ENCODE measurements at places on chromosomes 7 and 10. TPM values are rescaled to one million over a fixed set of nuclear protein-coding genes. Genes with fewer than 3 reads are reported as not detected.

Gene SPOCK2
- 0.67 TPM for total RNA-seq

Gene EIF3B
- 207 TPM for total RNA-seq

Gene SUN3
- total RNA-seq: not detected

Gene AMZ1
- not detected for total RNA-seq

Gene EVX1
- not detected for total RNA-seq

Gene WNT8B
- total RNA-seq: not detected

DNA sequence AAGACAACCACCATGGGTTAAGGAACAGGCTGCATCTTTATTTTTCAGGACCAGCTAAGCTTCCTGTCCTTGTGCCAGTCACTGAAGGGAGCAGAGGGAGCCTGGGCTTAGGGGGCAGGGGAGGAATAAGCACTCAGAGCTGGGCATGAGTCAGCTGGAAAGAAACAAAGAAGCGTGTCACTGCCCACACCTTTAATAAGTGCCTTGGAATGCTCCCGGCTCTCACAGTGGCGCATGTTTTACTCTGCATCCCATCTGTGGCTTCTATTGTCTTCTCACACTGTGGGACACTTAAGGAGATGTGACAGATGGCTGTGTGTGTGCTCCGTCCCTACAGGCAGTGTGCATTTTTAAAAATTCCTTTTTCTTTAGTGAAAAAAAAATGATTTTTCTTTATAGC, 71.7 kb downstream of the MTURN start:
- DNase-seq: peak; percentile 26

DNA sequence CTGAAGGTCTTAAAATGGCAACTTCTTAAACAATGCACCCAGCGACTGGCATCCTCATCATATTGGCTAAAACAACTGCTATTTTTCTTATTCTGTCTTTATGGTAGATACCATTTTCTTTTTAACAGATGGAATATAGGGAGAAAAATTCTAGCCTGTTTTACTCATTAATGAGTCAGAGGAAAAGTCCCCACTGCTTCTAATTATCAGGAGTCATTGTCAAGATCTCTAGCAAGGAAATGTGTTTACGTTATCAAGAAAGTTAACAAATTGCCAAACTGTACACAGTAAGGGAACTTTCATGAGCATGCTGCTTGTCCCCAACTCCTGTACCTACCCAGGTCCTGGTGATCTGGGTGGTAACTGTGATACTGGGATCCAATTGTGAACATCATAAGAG, 117.7 kb upstream of the KIAA1217 start:
- DNase-seq: no peak

- no peak for DNase-seq
Measured at GRCh38 chr10:93917064-93917391, 23.2 kb downstream of the SLC35G1 start.

GRCh38 chr7:151117565-151117964, 31.3 kb downstream of the AGAP3 start:
- DNase-seq: no peak

DNA sequence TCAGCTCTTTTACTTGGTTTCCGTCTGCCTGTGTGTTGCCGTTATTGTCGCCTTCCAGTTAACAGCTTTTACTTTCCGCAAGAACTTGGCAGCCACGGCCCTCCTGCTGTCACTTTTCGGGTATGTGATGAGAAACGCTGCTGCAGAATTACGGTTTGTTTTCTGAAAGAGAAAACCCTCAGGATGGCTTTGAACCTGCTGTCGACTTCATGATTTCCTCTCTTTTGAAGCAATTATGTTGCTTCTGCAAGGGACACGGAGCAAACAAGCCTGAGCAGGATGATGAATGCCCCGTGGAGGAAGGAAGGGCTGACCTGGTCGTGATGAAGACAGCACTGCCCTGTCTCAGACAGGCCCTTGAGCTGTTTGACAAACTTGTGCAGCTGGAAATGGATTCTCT, 339.8 kb downstream of the ABCA13 start:
- no peak for DNase-seq

DNA sequence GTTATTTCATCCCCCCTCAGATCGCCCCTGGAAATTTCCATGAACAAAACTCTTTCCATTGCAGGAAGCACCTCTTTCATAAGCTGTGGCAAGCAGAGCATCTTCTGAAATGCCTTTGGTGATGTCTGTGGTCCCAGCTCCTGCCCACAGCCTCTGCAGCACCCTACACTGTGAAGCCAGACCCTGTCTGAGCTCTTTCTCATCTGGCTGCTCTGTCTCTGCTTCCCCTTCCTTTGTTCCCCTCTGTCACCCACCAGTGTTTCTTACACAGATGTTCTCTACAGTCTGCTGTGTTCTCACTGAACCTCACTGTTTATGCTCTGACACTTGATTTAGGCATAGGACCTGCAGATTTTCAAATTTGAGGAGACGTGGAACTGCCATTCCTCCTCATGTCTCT, 1.9 kb upstream of the TAS2R39 start:
- no peak for DNase-seq

DNA sequence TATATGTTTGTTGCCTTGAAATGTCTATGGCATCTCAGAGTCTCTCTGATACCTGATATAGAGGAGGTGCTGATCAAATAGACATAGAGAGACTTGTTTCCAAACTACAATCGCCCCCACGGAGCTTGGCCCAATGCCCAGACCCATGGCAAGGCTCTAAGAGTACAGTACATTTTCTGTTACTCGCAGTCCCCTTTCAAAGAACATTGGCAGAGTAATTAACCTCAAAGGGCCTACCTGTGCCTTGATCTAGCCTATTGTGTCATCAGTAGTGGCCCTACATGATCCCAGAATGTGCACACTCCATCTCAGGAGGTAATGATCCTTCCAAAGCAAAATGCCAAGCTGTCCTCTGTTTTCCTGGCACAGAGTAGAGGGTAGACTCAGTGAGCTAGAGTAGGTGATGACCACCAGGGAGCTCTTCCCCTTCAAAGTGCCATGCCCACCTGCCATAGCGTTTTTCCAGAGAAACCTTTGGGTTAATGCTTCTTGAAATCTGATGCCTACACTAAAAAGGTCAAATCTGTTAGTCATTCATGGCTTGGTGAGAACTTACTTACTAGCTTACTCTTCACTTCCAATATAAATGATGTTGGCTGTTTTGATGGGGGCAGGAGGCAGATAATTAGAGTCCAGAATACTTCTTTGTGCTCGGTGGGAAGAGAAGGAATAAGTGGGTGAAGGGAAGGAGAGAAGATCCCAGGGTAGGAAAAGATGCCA, 41.2 kb upstream of the ACSL5 start:
- DNase-seq: no peak

DNA sequence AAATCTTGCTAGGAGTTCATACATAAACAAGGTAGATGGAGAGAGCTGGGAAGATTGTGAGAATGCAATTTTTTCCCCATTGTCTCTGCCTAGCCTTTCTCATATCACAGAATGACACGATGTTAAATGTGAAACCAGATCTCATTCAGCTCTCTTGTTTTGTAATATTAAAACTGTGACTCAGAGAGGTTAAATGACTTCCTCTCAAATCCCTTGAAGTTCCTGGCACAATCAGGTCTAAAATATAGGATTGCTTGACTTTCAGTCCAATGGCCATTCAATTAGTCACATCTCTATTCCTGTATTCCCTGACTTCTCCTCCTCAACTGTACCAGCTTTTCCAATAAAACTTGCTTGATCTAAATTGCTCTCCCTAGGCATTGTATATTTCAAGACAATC, 3.1 kb downstream of the ANKRD22 start:
- DNase-seq: peak; percentile 68

- DNase-seq: no peak
Measured at GRCh38 chr7:147513451-147513850, 1077.1 kb upstream of the C7orf33 start.

DNA sequence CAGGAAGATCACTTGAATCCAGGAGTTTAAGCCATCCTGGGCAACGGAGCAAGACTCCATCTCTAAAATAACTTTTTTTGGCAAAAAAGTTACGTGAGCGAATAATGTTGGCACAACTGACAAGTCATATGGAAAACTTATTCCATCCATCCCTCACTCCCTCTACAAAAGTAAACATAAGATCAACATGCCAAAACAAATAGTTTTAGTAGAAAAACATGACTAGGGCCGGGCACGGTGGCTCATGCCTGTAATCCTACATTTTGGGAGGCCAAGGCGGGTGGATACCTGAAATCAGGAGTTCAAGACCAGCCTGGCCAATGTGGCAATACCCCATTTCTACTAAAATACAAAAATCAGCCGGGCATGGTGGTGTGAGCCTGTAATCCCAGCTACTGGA, 25.6 kb downstream of the SLC25A16 start:
- DNase-seq: no peak

GRCh38 chr10:60913071-60913470, 30.9 kb downstream of the RHOBTB1 start:
- DNase-seq: no peak

- no peak for DNase-seq
Measured at GRCh38 chr7:33698692-33699128, 206.6 kb upstream of the BMPER start.

- DNase-seq: no peak
Measured at GRCh38 chr7:45596665-45597095, 22.5 kb downstream of the ADCY1 start.

DNA sequence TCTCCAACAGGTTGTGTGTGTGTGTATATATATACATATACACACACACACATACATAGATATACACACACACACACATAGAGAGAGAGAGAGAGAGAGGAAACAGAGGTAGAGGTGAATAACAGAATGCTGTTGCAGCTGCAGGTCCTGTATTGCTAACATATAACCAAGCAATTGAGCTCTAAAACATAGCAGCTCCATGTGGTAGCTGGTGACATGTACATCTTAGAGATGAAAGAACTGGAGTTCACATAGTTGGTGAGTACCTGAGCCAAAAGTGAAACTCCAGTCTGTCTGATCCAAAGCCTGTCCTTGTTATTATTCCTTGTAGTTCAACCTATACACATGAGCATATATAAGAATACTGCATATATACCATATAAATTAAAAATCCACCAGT, 152.9 kb upstream of the CSTF2T start:
- DNase-seq: no peak

- no peak for DNase-seq
Measured at GRCh38 chr7:54946271-54946670, 72.5 kb upstream of the EGFR start.

DNA sequence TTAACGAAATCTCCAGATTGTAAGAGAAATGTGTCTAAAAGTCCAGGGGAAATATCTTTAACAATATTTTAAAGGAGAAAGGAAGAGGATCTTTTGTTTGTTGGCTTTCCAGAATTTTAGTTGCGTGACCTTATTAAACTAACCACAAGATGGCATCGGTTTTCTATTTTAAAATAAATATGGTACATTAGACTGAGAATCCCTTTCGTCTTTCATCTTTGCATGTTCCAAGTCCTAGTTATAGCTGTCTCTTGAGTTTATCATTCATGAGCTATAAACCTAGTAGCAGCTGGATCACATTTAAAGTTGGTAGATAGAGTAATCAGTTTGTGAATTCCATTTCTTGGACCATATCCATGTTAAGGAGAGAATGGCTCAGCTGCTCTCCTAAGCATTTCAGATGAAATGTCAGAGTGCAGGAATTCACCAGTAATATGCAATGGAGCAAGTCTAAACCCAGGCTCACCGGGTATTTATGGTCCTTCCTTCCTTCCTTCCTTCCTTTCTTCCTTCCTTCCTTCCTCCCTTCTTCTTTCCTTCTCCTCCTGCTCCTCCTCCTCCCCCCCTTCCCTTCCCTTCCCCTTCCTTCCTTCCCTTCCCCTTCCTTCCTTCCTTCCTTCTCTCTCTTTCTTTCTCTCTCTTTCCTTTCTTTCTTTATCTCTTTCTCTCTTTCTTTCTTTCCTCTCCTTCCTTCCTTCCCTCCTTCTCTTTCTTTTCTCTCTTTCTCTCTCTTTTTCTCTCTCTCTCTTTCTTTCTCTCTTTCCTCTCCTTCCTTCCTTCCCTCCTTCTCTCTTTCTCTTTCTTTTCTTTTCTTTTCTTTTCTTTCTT, 57.8 kb upstream of the RAB18 start:
- peak; percentile 51 for DNase-seq

DNA sequence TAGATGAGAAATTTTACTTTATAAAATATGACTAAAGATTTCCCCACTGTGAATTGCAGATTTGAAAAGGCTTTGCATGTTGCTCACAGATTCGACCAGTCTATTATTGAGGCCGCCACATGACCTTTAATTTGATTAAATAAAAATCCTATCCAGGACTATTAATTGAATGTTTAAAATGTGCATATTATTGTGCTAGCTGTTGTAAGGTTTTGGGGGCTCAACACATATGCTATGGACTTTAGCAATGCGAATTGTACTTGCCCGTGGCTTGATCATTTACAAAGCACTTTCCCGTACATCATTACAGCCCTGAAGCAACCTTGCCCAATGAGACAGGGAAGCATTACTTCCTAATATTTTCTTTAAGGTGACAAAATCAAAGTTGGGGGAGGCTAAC, 243.0 kb downstream of the ACTR3B start:
- no peak for DNase-seq

DNA sequence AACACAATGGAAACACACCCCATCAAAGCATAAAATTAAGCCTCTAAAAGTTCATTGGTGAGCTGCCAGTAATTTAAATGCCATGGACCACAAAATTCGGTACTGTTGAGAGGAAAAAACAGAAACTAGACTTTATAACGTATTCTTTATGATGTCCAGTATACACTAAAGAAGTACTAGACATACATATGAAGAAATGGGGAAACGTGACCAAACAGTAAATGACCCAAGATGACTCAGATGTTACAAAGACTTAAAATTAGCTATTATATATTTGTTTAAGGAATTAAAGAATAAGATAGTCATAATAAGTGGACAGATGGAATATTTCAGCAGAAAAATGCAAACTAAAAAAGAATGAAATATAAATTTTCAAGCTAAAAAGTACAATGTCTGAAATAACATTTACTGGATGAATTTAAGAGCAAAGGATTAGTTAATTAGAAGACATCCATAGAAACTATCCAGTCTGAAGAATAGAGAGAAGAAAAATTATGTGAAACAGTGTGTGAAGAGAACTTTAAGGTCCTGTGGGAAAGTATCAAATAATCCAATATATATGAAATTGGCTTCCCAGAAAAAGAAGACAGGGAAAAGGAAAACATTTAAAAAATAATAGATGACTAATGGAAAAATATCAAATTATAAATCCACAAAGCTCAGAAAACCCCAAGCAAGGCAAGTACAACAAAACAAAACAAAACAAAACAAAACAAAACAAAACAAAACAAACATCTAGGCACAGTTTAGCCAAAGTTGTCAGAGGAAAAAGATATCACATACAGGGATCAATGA, 69.4 kb downstream of the SAMD9 start:
- DNase-seq: no peak

- no peak for DNase-seq
Measured at GRCh38 chr7:4178916-4179687, 503.0 kb upstream of the FOXK1 start.

GRCh38 chr10:17237915-17238444, 9.9 kb downstream of the VIM start:
- peak; percentile 69 for DNase-seq

GRCh38 chr7:24504836-24505235, 68.4 kb upstream of the PALS2 start:
- no peak for DNase-seq
